Keratinocyte (primary cell): ENCODE measurements at places on chromosomes 2 and 18.

DNA sequence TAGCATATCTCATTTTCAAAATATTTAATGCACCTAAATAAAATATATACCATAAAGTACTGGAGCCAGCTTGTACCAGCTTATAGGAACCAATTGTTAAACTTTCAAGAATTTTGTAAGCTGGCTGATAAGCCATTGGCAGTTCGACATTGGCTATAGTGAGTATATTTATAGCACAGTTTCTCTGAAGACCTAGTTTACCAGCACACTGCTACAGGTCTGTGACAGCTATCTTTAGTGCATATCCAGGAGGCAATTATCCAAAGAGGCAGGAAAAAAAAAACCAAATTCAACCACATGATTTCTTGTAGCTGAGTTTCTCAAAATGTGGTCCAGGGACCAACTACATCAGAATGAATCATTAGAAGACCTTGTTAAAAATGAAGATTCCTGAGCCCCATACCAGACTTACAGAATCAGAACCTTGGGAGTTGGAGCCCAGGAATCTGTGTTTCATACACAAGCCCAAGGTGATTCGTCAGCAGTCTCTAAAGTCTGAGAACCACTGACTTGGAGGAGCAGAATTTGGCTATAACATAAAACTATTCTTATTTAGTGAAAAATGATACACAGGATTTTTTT, 279.0 kb upstream of the NRP2 start:
- DNase-seq = no peak

DNA sequence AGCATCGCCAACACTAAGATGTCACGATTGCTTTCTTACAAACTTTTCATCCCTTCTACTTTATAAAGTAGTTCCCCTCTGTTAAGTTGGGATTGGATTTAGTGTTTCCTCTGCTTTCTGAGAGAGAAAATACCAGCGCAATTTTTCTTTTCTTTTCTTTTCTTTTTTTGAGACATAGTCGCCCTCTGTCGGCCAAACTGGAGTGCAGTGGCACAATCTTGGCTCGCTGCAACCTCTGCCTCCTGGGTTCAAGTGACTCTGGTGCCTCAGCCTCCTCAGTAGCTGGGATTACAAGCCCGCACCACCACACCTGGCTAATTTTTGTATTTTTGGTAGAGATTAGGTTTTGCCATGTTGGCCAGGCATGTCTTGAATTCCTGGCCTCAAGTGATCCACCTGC, 9.0 kb downstream of the RELCH start:
- DNase-seq = no peak

DNA sequence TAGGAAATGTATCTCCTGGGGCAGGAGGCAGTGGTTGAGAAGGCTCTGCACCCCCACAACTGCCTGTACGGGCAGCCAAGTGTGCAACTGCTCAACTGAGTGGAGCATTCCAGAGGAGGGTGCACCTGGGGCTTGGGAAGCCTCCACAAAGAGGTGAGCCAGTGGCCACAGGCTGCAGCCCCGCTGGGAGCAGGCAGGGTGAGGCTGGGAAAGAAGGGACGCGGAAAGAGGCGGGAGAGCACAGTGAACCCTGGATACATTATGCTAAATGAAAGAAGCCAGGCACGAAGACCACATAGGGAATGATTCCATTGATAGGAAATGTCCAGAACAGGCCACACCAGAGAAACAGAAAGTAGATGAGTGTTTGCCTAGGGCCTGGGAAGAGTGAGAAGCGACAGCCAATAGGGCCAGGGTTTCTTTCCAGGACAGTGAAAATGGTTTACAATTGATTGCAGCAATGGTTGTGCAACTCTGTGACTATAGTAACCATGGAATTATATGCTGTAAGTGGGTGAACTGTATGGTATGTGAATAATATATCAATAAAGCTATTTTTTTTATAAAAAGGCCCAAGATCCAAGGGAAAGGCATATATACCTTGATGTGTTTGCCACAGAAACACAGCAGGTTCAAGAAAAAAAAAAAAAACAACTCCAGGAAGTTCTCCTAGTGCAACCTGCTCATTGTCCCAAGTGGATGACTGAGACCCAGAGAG, 82.4 kb downstream of the DDX1 start:
- no peak for DNase-seq

GRCh38 chr2:232563580-232563979, 13.1 kb downstream of the EIF4E2 start:
- no peak for DNase-seq

- DNase-seq = no peak
Measured at GRCh38 chr2:203551778-203552177, 16.7 kb upstream of the RAPH1 start.

GRCh38 chr2:100021791-100022340, 120.5 kb downstream of the AFF3 start:
- DNase-seq = no peak

GRCh38 chr2:24712296-24712695, 80.9 kb downstream of the PTRHD1 start:
- DNase-seq = no peak
